ENCODE measurements at places on chromosomes 12 and 14.

- peak; percentile 58 for DNase-seq
Measured at GRCh38 chr14:33617154-33617553, 333.7 kb downstream of the EGLN3 start.

GRCh38 chr14:100588671-100589070, 1.5 kb upstream of the BEGAIN start:
- DNase-seq = no peak

DNA sequence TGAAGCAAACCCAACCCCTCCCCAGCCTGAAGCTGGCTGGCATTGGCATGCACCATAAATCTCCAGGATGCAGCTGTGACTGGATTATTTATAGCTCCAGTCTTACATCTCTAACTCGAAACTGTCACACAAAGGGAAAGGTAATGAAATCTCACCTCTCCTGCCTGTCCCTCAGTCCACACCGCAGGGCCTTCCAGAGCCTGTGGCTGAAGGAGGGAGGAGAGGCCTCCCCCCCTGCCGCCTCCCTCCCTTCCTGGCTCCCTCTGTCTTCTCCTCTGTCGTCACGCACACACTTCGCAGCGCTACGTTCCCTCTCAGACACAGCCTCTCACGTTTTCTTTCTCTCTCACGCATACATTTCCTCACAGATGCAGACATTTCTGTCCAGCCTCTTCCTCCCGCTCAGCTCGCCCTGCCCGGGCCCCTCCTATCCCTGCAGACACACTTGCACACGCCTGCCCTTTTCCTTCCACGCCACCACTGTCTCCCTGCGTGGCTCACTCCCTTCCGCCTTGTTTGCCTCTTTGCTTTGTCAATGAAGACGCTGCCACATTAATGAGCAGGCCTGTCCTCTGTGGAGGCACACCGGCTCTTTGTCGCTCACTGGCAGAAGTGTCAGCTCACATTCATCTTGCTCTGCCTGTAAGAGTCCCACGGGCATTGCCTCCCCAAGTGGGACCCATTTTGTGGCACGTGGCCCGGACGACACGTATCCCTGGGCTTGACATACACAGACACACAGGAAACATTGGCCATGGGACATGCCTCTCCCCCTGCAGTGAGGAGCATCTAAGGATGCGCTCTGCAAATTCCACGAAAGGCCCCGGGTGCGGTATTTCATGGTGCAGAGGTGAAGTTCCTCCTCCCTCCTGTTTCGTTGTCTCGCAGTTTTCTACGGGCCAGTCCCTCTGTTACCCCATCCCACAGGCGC, 27.9 kb downstream of the IRF2BPL start:
- DNase-seq = peak; percentile 50

- no peak for DNase-seq
Measured at GRCh38 chr12:72141381-72141780, 130.8 kb upstream of the TRHDE start.

- DNase-seq = no peak
Measured at GRCh38 chr12:69064734-69065443, 131.9 kb upstream of the CPM start.

DNA sequence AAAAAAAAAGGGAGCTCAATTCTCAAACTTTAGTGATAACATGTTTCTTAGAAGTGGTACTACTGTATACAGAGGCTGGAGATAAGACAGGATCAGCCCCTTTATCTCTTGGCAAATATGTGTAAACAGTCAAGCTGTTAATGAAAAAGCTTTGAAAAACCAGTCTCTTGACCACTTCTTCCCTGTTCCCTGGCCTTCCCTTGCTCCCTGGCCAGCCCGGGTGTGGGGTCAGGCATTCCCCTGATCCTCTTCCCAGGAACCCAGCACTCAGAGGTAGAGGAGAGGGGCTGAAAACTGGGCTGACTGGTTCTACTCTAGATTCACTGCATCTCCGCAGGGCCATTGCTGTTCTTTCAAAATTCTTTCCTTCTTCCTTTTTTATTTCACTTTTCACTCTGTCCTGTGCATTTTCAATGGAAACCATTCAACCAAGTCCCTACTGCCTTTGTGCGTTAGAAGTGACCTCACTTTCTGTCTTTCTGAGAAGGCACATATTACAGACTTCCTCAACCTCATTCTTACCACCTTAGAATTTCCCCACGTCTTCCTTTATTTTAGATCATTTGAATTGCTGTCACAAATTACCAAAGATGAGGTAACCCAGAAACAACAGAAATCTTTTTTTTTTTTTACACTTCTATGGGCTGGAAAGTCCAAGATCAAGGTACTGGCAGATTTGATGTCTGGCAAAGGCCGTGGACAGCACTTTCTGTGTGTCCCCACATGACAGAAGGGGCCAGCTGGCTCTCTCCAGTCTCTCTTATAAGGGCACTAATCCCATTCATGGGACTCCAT, 5.7 kb downstream of the GNG2 start:
- no peak for DNase-seq

DNA sequence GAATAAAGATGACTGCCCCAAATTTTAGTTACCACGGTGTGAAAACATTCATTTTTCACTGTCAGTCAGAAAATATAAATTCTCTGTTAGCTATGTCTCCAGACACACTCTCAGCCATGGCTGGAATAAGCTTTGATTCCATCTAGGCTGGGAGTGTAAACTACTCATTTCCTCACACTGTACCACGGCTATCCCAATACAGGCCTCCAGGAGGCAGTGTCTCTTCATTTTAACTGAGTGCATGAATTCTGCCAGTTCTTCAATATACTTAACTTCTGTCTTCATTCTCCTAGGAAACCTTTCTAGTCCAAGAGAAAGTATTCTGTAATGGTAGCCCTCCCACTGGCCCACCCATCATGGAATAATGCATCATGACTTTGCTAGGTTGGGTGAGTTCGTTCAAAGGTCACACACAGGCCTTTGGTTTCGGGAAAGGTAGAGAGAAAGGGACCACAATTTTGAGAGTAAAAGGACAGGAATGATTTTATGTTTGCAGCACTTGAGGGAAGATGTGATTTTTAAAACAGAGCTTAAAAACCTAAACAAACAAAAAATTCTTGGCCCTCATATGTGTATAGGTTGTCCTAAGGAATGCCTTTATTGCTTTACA, 381.1 kb downstream of the SEC23A start:
- no peak for DNase-seq

- no peak for DNase-seq
Measured at GRCh38 chr12:31000751-31001150, 72.9 kb upstream of the DDX11 start.

GRCh38 chr14:60002819-60003492, 83.0 kb downstream of the LRRC9 start:
- no peak for DNase-seq

DNA sequence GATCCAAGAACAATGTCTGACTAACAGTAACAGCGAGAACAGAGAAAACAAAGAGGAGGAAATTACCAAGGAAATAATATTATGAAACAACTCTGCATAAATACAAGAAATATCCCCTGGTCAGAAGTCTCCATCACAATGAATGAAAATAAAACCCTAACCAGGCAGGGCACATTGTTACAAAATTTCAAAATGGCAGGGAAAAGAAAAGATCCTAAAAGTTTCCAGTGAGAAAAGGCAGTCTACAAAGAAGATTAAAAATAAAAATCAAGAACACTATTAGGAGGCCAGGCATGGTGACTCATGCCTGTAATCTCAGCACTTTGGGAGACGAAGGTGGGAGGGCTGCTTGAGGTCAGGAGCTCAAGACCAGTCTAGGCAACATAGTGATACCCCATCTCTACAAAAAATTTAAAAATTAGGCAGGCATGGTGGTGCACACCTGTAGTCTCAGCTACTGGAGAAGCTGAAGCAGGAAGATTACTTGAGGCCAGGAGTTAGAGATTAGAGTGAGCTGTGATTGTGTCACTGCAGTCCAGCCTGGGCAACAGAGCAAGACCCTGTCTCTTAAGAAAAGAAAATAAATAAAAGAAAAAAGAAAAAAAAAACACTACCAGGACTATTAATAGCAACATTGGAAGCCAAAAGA, 47.8 kb downstream of the FERMT2 start:
- no peak for DNase-seq

GRCh38 chr12:26032719-26033241, 74.3 kb downstream of the RASSF8 start:
- no peak for DNase-seq

All from NCI-H2107 (cell line).